ENCODE measurements at places on chromosomes 4 and X.

DNA sequence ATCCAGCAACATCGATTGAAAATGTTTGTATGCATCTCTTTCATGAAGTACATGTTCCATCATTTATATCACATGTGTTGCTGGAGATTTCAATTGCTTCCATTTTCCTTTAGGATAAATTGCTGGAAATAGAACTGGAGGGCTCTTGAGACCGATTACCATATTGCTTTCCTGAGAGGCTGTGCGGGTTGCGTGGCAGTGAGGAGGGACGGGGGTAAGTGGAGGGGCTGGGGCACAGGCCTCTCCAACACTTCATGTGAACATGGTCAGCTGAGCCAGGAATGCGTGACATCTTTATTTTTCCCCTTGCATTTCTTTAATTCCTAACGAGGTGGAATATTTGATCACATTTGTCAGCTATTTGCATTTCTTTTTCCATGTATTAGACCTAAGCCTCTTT lies 144.6 kb downstream of the TBL1X start:
- DNase-seq = no peak

DNA sequence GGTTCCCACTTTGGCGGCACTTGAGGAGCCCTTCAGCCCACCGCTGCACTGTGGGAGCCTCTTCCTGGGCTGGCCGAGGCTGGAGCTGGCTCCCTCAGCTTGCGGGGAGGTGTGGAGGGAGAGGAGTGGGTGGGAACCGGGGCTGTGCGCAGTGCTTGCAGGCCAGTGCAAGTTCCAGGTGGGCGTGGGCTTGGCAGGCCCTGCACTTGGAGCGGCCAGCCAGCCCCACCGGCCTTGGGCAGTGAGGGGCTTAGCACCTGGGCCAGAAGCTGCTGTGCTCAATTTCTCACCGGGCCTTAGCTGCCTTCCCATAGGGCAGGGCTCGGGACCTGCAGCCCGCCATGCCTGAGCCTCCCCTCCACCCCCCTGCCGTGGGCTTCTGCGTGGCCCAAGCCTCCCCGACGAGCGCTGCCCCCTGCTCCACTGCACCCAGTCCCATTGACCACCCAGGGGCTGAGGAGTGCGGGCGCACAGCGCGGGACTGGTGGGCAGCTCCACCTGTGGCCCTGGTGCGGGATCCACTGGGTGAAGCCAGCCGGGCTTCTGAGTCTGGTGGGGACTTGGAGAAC lies 474.3 kb downstream of the MID1IP1 start:
- no peak for DNase-seq

DNA sequence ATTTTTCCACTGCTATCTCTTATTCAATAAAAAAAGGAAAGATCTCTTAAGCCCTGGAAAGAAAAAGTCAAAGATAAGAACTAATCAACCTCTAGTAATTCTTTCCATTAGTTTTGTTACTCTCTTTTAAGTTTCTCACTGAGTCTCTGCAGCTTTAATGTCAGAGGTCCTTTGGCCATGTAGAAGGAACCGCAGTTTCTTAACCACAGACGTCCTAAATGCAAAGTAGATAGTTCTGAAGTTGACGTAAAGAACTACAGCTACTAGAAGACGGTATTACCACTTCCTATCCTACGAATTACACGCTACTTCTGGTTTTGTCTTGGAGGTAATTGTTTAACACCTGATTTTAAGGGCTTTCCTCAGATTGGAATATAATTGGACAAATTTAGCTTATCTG lies 325.9 kb downstream of the ANKRD50 start:
- DNase-seq = no peak

DNA sequence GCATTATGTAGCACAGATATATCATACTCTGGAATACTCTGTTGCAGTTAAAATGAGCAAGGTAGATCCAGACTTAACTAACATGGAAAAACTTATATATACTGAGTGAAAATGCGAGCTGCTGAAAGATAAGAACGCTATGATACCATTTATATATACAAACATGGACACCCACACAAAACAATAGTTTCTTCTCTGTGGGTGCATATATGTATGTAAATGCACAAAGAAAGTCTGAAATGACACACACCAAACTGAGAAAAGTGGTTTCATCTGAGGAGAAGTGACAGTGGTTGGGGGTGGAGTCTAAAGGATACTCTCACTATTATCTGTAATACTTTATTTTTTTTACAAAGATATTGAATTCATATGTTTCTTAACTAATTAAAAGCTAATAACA lies 12.2 kb upstream of the FGF2 start:
- no peak for DNase-seq

DNA sequence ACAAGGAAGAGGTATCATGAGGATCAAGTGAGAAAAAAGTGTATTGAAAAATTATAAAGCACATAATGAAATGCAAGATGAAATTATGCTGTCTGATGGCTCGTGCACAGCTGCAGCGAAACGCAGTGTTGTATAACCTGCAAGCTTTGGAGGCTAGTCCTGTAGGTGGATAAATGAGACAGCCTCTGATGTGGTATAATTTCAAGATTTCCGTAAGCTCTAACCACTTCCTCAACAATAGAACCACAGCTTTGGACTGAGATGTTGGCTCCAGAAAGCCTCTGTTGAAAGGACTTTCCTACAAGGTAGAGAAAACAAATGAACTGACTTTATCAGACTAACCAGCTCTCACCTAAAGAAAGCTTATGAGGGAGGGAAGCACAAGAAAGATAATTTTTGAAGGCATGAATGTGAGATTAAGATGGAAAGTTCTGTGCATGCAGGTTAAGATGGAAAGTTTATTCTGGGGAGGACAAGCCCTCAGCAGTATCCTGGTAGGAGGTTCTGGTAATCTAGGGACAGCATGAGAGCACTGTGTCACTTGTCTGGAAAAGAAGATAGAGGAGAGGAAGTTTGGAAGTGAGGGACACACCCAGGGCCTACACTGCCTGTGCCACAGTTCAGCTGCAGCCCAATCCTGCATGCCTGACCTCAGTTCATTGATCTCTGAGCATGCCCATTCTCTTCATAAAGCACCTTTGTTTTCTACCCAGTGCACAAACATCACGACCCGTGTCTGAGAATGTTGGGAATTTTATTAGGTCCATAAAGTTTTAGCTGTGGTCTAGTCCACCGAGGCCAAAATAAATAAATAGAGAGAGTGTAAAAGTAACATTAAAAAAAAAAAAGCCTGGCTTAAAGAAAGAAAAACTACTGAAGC lies 161.5 kb upstream of the SFRP2 start:
- no peak for DNase-seq

- DNase-seq = peak; percentile 63
These were observed 48.0 kb upstream of the TRIM2 start for GRCh38 chr4:153156263-153156662.

DNA sequence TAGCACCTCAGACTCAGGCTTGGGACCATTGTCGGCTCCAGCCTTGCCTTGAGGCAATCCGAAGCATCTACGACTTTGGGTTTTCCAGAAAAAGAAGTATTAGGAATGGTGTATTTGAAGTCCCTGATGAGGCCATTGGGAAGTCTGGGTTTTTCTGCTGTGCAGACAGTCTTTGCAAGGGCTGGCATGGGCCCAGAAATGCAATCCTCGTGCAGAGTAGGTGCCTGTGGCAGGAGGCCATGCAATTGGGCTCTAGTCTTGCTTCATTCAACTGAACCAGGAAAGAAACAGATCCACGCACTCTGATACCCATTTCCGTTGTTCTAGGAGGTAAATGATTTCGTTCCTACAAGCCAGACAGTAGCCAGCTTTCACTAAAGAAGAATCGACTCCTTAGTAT lies 12.4 kb downstream of the ZFP92 start:
- no peak for DNase-seq

DNA sequence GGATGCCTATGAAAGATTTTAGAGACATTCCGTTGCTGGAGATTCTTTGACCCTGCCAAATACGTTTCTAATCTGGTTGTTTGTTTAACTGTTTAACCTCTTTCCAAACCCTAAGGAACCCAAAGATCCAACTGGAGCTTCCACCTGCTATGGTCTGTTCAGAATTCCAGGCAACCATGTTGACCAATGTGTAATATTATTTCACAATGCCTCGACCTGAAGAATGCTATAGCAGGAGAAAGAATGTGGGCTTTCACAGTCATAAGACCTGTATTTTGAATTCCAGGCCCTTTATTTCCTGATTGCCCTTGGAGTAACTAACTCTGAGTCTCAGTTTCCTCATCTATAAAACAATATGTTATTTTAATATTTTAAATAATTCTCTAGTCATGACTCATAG lies 90.8 kb downstream of the COL25A1 start:
- no peak for DNase-seq

DNA sequence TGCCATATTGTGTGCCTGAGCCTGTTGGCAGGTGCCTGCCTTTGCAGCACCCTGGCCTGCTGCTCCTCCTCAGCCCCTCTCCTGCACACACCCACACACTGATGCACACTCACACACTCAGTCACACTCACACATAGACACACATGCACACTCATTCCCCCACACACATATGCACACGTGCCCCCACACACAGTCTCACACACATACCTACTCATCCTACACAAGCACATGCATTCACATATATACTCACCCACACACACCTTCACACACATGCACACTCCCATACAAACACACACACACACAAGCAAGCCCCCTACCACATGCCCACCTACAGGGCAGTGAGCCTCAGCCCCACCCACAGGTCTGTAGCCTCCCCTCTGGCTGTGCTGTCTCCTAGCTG lies 245.0 kb downstream of the EVC2 start:
- no peak for DNase-seq

GRCh38 chr4:75007891-75008290 lies 75.0 kb downstream of the PARM1 start:
- DNase-seq = no peak

GRCh38 chrX:72276478-72276953 lies 532 bp downstream of the RPS4X start:
- no peak for DNase-seq

- DNase-seq = no peak
These were observed 560.9 kb upstream of the AGA start for GRCh38 chr4:178003098-178003657.

DNA sequence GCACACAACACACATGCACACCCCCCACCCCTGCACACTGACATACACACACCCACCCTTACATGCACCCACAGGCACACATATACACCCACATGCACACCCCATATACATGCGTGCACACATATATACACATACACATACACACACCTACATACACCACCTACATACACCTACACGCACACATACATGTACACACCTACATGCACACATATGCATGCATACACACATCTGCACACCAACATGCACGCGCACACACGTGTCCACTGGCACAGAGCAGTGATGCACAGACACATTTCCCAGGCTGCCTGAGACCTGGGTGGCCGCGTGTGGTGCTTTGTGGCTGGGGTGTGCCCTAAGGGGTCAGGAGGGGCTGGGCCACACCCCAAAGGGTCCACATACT lies 31.7 kb downstream of the FGFRL1 start:
- DNase-seq = no peak

GRCh38 chrX:41603596-41603995 lies 85.2 kb upstream of the GPR34 start:
- no peak for DNase-seq

- no peak for DNase-seq
These were observed 836.7 kb upstream of the EPHA5 start for GRCh38 chr4:66506985-66507384.

DNA sequence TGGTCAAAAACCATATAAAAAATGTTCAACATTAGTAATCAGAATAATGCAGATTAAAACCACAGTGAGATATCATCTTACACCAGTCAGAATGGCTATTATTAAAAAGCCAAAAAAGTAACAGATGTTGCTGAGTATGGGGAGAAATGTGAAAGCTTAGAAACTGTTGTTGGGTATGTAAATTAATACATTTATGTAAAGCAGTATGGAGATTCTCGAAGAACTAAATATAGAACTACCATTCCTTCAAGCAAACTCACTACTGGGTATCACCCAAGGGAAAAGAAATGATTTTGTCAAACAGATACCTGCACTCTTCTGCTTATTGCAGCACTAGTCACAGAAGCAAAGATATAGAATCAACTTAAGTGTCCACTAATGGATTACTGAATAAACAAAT lies 576.4 kb upstream of the EPHA5 start:
- no peak for DNase-seq

- no peak for DNase-seq
These were observed 15.5 kb downstream of the LONRF3 start for GRCh38 chrX:118989886-118990285.

- peak; percentile 65 for DNase-seq
These were observed 26.5 kb upstream of the XIAP start for GRCh38 chrX:123833387-123833786.

DNA sequence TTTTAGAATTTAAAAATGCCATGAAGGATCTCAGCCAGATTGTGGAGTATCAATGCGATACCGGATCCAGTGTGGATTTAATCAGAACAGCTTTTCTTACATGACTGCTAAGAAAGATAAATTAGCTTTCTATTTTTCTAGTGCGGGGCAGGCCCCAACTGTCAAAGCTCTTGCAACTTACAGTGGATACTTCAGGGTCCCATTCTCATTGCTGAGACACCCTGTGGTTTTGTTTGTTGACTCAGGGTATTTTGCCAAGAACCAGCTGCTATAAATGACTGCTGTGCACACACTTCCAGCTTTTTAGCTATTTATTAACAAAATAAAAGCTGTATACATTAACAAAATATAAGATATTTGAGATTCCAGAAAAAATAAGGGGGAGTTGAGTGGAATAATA lies 166.4 kb downstream of the DCLK2 start:
- DNase-seq = no peak

DNA sequence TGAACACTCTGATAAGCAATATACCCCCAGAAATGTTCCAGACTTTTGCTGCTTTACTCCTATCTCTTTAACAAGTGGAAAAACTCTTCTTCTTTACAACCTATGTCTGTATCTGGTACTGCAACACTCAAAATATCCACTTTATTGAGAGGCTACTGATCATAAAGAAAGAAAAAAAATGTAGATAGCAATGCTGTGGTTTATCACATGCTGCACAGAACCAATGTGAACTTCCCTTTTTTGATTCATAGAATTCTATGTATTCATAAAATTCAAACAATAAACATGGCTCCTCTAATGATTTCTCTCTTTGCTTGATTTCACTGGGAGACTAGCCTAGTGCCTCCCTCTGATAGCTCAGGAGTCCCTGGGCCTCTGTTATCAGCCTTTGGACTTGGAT lies 223.5 kb downstream of the ZNF674 start:
- DNase-seq = no peak

DNA sequence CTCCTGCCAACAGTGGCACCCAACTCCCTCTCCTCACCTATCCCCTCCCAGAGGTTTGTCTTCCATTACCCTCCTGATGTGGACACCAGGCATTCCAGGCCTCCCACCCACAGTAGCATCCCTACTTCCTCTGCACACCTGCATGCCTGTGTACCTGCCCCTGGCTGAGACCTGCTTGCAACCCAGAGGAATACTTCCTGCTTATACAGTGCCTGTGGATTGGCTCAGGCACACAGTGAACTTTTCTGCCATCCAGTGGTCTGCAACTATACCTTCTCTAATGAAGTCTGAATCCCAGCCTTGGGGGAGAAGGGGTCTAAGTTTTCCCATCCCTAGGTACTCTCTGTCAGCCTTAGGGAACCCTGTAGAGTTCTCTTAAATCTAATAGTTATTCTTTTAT lies 169.9 kb downstream of the IQCM start:
- DNase-seq = no peak

GRCh38 chrX:352582-353314 lies 34.0 kb downstream of the PPP2R3B start:
- no peak for DNase-seq

- no peak for DNase-seq
These were observed 115.9 kb upstream of the RBPJ start for GRCh38 chr4:26204911-26205370.

GRCh38 chr4:5019274-5019673 lies at the start of gene CYTL1:
Gene CYTL1 (minus strand): TSS chr4:5019458. CDS start chr4:5019445, 13 bp downstream.
- no peak for DNase-seq

- no peak for DNase-seq
These were observed 318.3 kb downstream of the SPIN4 start for GRCh38 chrX:63032811-63033210.

- no peak for DNase-seq
These were observed 56.4 kb upstream of the SLIT2 start for GRCh38 chr4:20195071-20195885.
